ENCODE measurements at places on chromosomes 2 and 18.

GRCh38 chr2:10398496-10398895 lies 49.6 kb downstream of the ODC1 start:
- no peak for DNase-seq

DNA sequence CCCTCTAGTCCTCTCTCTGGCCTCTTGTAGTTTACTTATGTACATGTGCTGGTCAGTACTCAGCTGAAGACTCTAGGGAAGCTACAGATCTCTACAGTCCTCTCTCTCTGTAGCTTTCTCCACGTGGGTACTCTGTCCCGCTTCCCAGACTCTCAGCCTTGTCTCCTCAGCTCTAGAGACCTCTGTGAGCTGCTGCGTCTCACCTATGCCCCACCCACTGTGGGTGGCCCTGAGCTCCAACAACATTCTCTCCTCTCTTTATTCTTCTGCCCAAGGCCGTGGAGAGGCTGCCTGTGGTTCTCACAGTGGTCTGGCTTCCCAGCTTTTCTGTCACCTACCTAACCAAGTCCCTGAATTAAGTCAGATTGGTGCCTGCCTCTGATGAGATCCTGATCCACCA lies 33.4 kb downstream of the MFSD6 start:
- DNase-seq, result no peak

DNA sequence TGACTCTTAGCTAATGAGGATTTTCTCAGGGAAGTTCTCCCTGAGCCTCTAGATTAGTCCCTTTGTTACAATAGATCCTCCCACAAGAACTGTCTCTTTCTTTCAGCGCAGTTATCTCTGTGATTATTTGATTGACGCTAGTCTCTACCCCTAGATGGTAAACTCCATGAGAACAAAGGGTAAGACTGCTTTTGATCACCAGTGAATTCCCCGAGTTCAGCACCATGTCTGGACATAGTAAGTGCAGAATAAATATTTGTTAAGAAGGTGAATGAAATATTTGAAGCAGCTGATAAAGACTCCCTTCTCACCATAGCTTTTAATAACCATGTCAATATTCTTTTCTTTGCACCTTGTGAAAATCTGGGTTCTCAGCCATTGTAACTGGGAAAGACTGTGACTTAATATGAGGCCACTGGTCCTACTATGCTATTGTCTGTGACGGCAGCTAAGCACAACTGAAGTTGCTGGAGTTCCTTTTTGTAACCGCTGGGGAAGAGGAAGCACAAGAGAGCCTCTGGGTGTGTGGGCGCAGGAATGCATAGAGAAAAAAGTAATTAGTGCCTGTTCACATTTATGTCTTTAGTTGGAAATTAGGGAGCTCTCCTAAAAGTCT lies 214.7 kb downstream of the TGIF1 start:
- DNase-seq, result no peak

- no peak for DNase-seq
Observed at GRCh38 chr18:48674758-48675351, 136.0 kb downstream of the CTIF start.

DNA sequence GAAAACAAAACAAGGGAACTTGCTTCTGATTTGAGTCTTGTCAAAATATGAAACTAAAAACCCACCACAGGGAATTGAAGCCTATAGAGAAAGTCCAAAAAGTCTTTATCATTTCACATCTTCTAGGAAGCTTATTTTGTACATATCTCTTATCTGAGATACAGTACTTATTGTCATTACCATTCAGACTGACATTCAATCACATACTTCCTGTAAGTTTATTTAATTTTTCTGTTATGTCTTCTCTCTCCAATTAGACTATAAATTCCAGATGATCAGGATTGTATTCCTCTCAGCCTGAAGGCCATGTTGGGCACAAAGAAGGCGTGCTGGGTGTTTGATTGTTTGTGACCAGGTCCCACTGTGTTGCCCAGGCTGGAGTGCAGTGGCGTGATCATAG lies 59.2 kb downstream of the METTL4 start:
- no peak for DNase-seq

GRCh38 chr2:237471438-237472186 lies 15.4 kb upstream of the MLPH start:
- DNase-seq, result peak; percentile 62

DNA sequence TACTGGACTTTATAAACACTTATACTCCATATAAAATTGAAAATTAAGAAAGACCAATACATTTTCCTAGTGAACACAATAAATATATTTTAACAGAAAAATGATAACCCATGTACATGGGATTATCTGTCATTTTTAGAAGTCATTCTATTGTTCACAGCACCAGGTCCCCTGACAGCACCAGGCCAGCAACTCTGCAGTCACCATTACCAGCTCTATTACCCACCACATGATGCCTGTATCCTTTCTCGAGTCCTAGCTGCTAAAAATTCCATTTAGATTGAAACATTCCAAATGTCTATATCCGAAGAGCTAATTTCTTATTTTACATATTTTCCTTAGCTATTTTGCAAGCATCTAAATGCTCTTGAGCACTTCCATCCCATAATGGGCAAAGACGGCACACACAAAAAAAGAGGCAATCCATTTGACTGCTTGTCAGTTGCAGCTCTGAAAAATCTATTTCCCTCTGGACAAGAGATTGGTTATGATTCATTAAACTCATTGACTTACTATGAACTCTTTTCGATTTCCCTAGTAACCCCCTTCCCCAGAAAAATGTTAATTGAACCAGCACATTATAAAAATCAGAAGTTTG lies 336.9 kb downstream of the RIT2 start:
- DNase-seq, result no peak

GRCh38 chr2:240856151-240856980 lies 12.3 kb upstream of the AGXT start:
- DNase-seq, result no peak

DNA sequence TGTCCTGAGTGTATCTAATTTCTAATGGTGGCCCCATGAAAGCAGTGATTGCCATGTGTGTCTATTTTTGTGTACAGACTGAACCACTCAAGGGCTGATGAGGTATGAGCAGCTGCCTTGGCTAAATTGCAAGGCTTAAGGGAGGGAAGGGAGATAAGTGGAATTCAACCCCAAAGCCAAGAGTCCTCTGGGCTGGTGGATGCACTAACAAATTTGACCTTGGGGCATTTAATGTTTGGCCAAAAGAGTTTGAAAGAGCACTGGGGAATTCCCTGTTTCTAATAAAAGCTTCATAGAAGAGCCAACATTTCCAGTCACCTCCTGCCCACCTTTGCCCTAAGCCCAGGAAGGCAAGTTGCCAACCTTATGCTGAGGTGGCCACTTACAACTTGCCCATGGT lies 172.1 kb downstream of the SETBP1 start:
- no peak for DNase-seq

GRCh38 chr2:182014284-182014683 lies 28.6 kb downstream of the PPP1R1C start:
- no peak for DNase-seq

DNA sequence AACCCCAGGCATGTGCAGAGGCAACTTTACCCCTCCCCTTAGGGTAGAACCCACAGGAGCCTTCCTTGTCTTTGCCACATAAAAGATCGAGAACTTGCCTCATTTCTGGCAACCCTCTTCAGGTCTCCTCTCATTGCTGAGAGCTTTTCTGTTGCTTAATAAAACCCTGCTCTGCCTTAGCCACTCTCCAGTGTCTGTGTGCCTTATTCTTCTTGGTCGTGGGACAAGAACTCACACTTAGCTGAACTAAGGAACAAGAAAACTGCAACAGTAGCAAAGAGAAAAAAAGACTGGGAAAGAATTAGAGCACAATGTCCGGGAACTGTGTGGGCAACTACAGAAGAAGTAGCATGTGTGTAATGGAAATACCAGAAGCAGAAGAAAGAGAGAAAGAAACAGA lies 56.2 kb upstream of the SMIM21 start:
- no peak for DNase-seq

- no peak for DNase-seq
Observed at GRCh38 chr2:205461678-205462665, 220.3 kb upstream of the NRP2 start.

DNA sequence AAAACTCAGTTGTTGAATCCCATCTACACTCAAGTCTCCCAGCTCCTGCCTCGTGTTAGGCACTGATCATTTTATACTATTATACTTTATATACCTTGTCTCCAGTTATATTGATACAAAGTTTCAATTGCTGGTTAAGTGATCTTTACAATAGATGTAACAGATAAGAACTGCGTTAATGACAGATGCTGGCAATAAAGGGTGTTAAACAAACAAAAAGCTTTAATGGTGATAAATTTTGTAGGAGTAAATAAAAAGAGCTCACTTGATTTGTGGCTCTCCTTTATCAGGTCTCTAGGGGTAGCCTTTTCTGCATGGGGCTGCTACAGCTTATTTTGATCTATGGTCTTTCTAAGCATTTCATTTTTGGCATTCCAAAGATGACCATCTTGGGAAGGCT lies 106.9 kb upstream of the GAREM1 start:
- no peak for DNase-seq

DNA sequence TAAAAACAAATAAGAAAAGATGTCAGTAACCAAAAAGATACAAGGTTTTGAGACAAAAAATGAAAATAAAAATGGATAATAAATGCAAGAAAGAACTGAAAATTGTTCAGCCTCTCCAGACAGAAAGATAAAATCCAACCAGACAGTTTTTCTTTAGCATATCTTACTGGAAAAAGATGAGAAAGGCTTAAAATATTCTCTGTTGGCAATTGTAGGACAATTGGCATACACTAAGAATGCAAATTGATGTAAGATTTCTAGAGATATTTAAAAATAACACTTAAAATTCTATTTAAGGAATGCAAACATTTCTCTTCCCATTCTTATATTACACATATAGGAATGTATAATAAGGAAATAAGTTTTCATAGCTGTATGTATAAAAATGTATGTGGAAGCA lies 590.6 kb downstream of the DSC3 start:
- no peak for DNase-seq

- no peak for DNase-seq
Observed at GRCh38 chr2:241019441-241020139, 21.2 kb downstream of the SNED1 start.

DNA sequence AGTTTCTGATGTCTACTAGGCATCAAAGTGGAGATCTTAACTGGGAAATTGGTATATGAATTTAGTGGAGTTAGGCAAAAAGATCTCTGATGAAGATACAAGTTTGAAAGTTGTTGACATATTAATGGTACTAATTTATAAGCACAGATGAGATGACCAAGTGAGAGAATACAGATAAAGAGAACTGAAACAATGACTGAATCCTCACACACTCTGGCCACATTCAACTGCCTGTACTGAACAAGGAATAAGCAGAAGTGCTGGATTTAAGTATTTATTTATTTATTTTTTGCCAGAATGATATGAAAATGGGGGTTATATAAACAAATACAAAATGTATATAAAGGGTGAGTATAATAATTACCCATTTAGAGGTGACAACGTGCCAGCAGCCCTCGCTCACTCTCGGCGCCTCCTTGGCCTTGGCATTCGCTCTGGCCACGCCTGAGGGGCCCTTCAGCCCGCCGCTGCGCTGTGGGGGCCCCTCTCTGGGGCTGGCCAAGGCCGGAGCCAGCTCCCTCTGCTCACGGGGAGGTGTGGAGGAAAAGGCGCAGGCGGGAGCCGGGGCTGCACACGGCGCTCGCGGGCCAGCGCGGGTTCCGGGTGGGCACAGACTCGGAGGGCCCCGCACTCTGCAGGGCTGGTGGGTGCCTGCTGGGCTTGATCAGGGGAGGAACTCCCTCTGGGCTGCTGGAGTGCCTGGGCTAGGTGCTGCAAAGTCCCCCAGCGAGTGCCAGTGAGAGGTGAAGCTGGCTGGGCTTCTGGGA lies 1363.9 kb upstream of the CRIM1 start:
- DNase-seq, result no peak

- DNase-seq, result no peak
Observed at GRCh38 chr2:171141320-171141719, 19.4 kb downstream of the TLK1 start.

- DNase-seq, result no peak
Observed at GRCh38 chr18:49238433-49239042, 221.9 kb downstream of the DYM start.

- DNase-seq, result no peak
Observed at GRCh38 chr2:47238638-47239037, 83.5 kb upstream of the STPG4 start.

GRCh38 chr2:178891265-178891958 lies 84.2 kb upstream of the TTN start:
- peak; percentile 42 for DNase-seq

GRCh38 chr2:19933351-19933981 lies 31.7 kb upstream of the TTC32 start:
- no peak for DNase-seq

GRCh38 chr2:121211251-121211650 lies 73.8 kb downstream of the TFCP2L1 start:
- no peak for DNase-seq

GRCh38 chr2:235144291-235144690 lies 192.5 kb downstream of the SH3BP4 start:
- DNase-seq, result no peak

DNA sequence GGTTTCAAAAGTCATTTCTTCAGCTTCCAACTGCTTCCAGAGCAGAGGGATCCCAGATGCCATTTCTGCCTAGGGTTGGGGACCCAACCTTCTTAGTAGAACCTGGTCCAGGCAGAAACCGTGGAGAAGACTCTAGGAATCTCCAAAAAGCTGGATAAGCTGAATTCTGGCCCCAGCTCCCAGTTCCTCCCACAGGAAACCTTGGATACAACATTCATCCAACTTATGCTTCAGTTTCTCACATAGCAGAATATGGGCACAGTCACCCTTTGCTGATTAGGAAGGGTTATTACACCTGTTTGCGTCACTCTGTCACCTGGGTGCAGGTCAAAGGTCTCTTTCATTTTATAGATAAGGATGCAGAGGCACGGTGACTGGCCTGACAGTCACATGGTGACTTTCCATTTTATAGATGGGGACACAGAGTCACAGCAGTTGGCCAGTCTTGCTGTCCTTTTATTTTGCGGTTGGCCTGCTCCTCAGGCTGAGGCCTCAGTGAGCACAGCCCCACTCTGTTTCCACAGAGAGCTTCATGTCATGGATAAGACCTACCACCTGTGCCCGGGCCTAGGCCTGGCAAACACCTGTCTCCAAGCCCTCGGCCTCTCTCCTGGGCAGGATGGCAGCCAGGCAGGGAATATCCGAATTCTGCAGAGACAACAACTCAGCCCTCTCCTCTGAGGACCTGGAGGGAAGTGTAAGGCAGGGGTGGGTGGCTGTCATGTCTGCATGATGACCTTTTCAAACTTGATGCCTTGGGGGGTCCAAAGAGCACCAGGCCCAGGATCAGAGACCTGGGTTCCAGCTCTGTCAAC lies 148.8 kb downstream of the SMAD7 start:
- DNase-seq, result peak; percentile 33

DNA sequence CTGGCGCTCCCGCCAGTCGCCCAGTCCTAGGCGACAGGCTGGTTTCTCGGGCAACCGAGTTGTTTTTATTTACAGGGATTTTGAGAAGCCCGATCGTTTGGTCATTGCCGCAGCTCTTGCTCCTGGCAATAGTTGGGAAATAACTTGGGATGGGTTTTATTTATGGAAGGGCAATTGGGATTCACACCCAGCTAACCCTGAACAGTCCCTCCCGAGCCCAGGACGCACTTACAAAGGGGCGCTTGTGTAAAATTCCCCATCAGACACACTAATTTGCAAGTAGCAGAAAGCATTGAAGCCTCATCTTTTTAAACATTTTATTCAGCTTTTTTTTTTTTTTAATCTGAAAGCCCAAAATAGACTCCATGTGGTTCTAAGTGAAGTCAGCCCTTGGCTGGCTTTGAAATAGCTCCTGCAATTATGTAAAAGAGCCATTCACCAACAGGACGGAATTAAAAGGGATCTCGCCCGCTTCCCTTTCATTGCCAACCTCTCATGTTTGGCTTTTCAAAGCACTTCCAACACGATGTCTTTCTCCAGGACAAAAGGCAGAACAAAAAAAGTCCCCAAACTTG lies 3.6 kb upstream of the GBX2 start:
- DNase-seq, result no peak

Data from activated T-cell treated with anti-CD3 and anti-CD28 coated beads, Interleukin-2, amount 50 U/mL, for 24 hours (primary cell).